ENCODE measurements at places on chromosomes 12 and 14. TPM values are rescaled to one million over a fixed set of nuclear protein-coding genes. Genes with fewer than 3 reads are reported as not detected.

GRCh38 chr14:49092345-49092744, 493.8 kb downstream of the RPS29 start:
- H3K27me3 ChIP-seq, result no peaks in the 10 kb centered on the region
- H3K4me3 ChIP-seq, result no peak overlapping the region
- no peak overlapping the region for H3K27ac ChIP-seq
- H3K4me1 ChIP-seq, result no peaks in the 10 kb centered on the region

DNA sequence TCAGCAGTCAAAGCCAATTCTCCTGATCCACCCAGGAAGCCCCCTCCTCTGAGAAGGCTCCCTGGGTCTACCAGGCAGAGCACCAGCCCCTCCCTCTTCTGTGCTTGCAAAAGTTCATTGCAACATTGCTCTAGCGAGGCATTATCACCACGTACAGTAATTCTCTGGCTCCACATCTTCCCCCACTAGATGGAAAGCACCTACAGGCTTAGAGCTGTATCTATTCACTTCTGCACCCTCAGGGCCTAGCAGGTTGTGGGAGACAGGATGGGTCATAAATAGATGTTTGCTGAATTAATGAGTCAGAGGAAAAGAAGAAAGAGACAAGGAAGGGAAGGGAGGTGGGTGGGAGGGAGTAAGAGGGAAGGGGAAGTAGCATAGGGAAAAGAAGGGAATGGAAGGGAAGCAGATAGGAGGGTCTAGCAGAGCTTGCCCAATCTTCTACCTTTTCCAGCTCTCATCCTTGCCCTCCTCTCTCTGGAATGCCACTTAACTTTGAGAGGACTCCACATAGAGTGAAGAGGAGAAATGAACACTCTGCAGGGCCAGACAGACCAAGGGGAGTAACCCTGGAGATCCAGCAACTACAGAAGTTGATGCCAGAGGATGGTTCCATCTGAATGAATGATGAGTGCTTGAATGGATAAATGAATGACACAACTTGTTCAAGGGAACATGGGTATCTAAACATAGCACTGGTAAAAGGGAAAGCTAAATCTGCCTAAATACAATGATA, 42.0 kb upstream of the NT5DC3 start:
- no peak for DNase-seq
- H3K4me1 ChIP-seq, result no peaks in the 10 kb centered on the region
- H3K27ac ChIP-seq, result no peak overlapping the region
- no peak overlapping the region for H3K4me3 ChIP-seq
- no peaks in the 10 kb centered on the region for H3K36me3 ChIP-seq
- H3K27me3 ChIP-seq, result no peaks in the 10 kb centered on the region

SLC7A7 gene
- total RNA-seq, result 380 TPM

MGAT4C gene
- not detected for total RNA-seq
